ENCODE measurements at places on chromosomes 2 and 18.

GRCh38 chr2:36147670-36148390 is 207.7 kb upstream of the CRIM1 start:
- no peak for DNase-seq

- DNase-seq, result no peak
Observed at GRCh38 chr2:216399621-216400020, 12.7 kb upstream of the SMARCAL1 start.

GRCh38 chr18:43534511-43534910 is 257.2 kb upstream of the SYT4 start:
- no peak for DNase-seq

GRCh38 chr2:95025406-95026319 is at the start of gene MAL:
MAL (plus strand) TSS chr2:95025708; CDS start chr2:95025793, 85 bp downstream.
- peak; percentile 59 for DNase-seq

GRCh38 chr2:30323499-30323898 is 92.2 kb downstream of the LBH start:
- DNase-seq, result no peak

DNA sequence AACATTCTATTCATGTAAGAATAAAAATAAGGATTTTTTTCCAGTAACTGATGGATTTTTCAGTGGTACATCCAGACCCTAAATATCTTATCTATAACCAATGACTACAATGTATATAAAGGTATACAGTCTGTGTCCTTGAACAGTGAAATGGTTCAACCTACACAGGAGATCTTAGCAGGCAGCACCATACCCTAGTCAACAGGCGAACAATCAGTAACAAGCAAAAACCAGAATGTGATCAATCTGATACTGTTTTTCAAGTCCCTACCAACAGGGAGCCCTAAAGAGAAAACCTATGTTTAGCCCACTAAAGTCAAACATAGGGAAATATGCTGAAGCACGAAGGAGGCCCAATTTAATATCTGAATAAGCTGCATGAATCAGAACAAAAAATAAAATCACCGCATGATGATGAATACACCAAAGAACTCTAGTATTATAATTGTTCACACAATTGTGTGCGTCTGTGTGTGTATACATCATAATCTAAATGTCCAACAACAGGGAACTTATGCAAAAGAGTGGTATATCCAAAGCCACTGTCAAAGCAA is 26.0 kb downstream of the PTPN2 start:
- no peak for DNase-seq

GRCh38 chr2:72154386-72154975 is 6.8 kb upstream of the CYP26B1 start:
- no peak for DNase-seq

DNA sequence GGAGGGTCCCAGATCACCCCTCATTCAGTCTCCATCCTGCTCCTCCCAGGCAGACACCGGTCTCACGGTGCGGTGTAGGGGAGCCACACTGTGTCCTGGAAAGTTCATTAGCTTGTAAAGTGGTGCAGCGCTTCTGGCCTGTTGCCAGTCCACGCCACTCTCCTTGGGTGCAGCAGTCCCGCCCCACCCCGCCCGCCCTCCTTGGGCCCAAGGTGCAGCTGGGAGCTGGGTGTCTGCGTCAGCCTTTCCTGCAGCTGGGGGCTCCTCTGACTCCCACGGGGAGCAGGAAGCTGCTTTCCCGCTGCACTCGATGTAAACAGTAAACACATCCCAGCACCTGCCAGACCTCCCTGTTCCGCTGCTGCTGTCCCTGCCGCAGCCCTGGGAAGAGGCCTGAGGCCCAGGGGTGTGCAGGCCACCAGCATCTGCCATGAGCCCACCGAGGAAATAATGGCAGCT is 53.8 kb upstream of the ASB18 start:
- no peak for DNase-seq

DNA sequence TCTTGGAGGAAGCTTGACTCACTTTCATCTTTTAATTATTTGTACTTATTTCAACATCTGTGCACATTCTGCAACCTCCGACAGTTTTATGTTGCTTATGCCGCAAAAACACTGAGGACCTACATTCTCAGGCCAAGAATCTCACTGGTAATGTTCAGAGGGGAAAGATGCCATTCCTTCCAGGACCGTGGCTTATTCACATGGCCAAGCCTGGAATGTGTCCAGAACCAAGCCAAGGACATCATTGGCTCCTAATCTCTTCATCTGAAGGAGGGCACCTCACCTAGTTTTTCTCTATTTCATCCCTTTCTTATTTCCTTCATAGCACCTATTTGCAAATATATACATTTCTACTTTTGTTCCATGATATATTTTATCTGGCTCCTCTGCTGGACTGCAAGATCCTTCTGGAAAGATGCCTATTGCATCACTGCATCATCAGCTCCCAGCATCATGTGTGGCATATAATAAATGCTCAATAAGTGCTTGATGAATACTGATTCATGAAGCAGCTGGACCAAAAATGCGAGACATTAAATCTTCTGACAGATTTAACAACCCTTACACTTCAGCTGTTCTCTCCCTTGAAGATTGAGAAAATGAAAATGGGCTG is 377.1 kb downstream of the TNS1 start:
- DNase-seq, result no peak

DNA sequence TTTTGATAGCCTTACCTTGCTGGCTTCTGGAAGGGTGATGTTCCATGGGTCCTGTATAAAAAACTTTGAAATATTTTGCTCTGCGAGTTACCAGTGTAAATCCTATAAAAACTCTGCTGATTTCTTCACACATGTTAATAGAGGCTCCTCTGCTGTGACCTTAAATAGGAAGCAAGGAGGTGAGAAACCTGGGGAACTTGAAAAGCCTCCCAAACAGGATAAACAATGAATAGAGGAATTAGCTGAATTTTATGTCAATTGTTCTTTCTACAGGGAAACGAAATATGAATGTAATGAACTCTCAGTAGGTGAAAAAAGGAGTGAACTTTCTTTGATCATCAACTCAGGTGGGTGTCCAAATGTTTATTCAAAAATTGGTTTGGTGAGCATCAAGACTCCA is 10.8 kb upstream of the CCL20 start:
- no peak for DNase-seq

DNA sequence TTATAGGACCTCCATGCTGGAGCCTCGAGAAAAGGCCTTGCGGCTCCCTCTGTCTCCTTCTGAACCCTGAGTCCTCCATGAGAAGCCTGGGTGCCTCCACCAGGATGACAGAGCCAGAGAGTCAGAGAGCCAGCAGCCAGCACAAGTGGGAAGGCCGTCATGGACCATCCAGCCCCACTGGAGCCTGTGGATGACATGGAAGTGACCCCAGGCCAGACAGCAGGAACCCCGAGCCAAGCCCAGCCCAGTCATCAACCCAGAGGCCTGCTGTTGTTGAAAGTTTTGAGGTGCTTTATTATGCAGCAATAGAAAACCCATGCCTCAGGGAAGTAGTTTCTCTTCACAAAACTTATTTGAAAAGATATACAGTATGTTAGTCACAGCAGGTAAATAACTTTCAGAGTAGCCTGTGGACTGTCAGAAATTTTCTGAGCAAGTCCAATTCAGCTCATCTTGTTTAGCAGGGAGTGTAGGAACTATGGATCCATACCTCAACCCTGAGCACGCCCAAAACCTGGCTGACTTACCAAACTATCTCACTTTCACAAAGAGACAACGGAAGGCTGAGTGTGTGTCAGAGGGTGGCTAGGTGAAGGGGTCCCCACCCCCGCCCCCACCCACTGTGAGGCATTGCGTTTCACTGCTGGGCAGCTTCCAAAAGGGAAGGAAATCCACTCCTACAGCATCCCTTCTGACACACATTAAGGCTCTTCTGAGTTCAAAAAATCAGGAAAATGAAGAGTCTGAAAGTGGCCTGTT is 79.9 kb upstream of the NDUFV2 start:
- DNase-seq, result no peak

- no peak for DNase-seq
Observed at GRCh38 chr2:164589522-164589921, 31.8 kb downstream of the GRB14 start.

DNA sequence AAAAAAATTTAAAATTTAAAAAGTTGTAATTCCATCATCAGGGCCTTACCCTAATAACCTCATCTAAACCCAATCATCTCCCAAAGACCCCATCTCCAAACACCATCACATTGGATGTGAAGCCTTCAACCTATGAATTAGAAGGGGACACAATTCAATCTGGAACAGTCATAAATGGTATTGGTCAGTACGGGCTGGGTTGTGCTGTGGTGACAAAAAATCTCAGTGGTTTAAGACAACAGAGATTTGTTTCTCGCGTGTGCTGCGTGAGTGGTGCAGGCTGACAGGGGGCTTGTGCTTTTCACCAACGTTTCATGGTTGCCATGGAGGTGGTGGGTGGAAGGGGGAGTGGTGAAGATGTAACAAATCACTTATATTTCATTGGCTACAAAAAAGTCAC is 174.5 kb downstream of the INHBB start:
- DNase-seq, result no peak

- no peak for DNase-seq
Observed at GRCh38 chr2:45003579-45004551, 5.4 kb downstream of the SIX2 start.

GRCh38 chr2:1584051-1584531 is 160.2 kb downstream of the PXDN start:
- no peak for DNase-seq

DNA sequence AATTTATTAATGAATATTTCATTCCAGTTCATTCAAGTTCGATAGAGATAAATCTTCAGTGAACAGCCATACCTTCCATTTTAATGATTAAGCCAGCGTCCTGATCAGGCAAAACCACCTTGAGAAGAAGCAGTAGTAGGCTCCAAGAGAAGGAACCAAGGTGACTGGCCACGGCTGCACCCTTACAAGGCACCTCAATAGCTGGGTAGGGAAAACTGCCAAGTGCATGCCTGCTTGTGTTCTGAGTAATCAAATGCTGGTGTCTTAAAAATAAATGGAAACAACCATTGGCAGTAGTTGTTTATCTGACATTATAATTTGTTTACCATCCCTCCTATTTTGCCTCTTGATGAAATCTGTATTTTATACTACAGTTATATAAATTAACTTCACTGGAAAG is 10.0 kb upstream of the FEZ2 start:
- no peak for DNase-seq

DNA sequence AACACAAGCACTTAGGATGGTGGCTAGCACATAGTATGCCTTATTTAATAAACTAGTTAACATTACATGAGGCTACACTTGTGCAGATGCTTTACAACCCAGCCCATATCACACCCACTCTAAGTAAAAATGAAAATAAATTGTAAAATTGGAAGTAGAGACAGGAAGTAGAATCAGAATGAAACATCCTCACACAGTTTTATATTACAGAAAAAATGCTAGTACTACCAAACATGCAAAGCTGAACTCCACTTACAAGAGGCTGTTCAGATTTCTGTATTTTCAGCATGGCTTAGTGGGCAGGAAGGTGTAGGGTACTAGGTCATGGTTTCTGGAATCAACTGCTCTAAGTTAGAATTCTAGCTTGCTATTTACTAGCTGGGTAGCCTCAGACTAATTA is 18.2 kb upstream of the CRIM1 start:
- DNase-seq, result no peak

DNA sequence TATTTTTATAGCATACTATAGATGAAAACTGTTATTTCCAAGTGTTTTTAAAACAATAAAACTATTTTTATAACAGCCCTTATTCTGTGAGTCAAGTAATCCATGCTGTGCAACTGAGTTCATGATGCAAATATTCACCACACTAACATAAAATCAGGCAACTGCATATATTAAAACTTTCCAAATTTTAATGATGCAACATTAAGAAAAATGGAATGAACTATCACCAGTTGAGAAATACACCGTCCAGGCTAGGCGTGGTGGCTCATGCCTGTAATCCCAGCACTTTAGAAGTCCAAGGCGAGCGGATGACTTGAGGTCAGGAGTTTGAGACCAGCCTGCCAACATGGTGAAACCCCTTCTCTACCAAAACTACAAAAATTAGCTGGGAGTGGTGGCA is 114.5 kb downstream of the CDH2 start:
- DNase-seq, result no peak

DNA sequence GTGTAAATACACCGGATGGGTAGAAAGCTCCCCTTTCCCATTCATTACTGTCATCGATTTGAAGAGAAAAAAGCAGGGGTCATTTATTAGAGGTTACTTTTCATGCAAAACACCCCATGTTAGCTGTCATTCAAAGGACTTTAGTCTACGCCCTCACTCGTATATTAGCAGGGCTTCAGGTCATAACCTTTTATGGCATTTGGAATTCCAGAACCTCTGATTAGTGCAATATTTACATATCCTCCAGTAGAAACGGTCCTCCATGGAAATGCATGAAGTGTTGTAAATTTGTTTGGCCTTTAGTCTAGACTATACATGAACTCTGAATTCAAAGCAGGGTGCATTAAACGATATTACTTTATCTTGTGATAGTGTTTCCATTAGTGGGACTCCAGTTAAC is 180.5 kb downstream of the ZNF516 start:
- DNase-seq, result no peak

GRCh38 chr18:24659827-24660720 is 199.6 kb downstream of the HRH4 start:
- no peak for DNase-seq

GRCh38 chr2:174688079-174688478 is 76.2 kb downstream of the CHRNA1 start:
- DNase-seq, result no peak

DNA sequence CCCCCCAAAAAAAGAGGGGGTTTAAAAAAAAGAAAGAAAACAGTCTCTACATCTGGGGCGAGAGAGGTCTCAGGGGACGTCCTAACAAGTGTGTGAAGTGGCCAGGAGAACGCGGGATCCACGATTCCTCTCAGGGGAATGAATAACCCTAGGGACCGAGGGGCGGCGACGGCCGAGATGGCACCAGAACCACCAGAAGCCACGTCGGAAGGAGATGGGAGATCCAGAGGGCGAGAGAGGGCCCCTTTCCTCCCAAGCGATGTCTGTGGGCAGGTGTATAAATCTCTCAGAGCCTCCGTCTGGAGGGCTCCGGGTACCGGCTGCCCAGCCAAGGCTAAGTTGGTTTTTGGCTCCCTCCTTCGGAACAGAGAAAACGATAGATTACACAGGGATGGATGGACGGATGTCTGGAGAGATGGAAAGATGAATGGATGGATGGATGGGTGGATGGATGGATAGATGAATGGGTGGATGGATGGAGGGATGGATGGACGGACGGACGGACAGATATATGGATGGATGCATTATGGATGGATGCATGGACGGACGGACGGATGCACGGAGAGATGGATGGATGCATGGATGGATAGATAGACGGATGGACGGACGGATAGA is 1.7 kb downstream of the EPHA4 start:
- peak; percentile 7 for DNase-seq

- no peak for DNase-seq
Observed at GRCh38 chr2:171762879-171763573, 75.8 kb downstream of the DYNC1I2 start.

- no peak for DNase-seq
Observed at GRCh38 chr2:217086718-217087117, 226.9 kb upstream of the TNP1 start.

GRCh38 chr2:198044777-198045176 is 240.4 kb downstream of the PLCL1 start:
- DNase-seq, result no peak

GRCh38 chr2:15623898-15624541 is 32.4 kb downstream of the DDX1 start:
- DNase-seq, result no peak
